ENCODE measurements at places on chromosomes 2 and 18.

GRCh38 chr18:79786786-79787526 lies 10.8 kb upstream of the KCNG2 start:
- no peak for DNase-seq

DNA sequence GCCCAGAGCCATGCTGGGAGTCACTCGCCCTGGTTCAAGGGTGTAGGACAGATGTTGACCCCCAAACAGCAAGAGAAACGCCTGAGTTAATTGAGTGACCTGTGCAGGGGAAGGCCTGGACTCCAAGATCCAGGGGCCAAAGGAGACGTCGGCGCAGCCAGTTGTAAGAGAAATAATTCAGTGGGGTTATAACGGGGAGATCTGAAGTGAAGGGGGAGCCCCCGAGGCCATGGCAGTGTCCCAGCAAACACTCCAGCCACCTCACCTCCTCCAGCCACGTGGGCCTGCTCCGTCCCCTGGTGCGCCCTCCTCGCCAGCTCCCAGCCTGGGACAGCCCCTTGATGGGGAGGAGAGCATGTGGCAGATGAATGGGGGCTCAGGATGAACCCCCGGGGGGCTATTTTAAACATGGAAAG lies 130.7 kb upstream of the GPC1 start:
- DNase-seq = no peak

DNA sequence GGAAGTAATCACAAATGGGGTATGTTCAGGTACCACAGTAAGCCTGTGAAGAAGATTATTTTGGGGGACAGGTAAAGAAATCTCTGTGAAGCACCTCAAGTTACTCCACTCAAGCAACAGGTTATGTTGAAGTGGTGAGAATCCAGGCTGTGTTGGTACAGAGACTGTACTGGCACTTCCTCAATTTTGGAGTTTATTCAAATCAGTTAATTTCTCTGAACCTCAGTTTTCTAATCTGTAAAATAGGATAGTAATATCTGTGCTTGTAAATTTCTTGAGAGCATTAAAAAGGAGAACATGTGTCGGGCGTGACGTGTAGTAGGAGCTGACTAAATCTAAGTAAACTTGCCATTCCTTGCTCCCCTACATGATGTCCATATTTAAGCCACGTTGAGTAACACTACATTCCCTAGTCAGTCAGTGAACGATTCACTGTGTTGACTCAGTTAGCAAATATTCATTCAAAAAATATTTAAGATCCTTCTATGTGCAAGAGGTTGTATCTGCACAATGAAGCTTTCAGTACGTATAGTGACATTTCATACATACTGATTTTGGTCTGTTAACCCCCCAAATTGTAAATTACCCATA lies 504.2 kb downstream of the ZEB2 start:
- no peak for DNase-seq

DNA sequence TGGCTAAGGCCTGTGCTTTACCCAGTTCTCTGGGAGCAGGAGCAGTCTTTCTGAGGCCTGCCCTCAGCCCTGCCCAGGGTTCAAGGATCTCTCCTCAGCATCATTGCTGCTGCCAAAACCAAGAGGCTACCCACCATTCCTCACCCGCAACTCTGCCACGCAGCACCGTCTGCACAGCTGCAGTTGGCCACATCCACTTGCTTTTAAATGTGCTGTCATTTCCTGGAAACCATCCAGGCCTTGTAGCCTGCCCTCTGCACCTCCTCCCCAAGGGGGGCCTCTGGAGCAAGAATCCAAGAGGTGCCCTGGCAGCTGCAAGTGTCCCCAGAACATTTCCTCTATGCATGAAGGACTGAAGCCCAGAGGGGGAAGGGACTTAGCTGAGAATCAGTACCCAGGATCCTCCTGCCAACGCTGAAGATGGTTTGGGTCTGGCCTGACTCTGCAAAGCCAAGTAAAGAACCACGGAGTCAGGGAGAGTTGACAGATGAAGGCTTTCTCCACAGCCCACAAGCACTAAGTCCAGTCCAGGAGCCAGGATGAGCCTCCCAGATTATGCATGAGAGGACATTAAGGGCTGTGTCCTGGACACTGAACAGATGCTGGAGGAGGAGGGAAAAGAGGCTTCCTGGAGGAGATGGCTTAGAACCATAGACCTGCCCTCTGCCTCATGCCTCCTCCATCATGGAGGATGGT lies 14.9 kb downstream of the EMX1 start:
- no peak for DNase-seq

- DNase-seq = no peak
These were observed 5.3 kb downstream of the ALKAL2 start for GRCh38 chr2:282371-283263.

GRCh38 chr2:173766537-173767289 lies 198.5 kb downstream of the SP3 start:
- no peak for DNase-seq

- no peak for DNase-seq
These were observed 73.9 kb downstream of the PIAS2 start for GRCh38 chr18:46843372-46843771.

DNA sequence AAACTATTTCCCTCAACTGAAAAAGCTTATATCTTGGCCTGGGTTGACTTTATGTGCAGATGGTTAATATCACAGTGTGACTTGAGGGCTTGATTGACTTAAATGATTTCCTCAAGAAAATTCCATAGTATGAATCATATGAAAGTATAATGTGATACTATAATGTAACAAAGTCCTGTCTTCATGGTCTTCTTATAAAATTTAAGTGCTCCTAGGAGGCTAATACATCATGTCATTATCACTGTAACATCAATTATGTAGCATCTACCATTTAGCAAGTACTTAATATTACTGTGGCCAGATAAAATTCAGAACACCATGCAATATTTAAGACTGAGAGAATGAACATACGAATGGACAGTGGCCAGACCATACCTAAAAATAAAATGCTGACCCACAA lies 276.1 kb downstream of the RIT2 start:
- DNase-seq = no peak
